Stimulated activated CD4-positive, alpha-beta T cell treated with anti-CD3 and anti-CD28 coated beads, Interleukin-12 subunit alpha, Interleukin-12 subunit beta, amount 100 ng/mL, for 48 hours (primary cell): ENCODE measurements at places on chromosomes 4 and X.

DNA sequence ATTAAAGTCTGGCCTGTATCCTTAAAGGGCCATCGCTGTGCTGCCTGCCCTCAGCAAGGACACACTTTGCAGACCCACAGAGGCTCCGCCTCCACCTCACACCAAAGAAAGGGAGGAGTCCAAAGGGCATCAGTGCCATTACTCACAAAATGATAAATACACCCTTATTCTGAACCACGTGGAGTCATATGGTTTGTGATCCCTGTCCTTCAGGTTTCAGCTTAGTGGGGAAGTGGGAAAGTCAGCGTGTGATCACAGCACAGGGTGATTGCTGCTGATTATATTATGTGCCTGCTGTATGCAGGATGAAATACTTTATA lies 35.9 kb upstream of the MSANTD1 start:
- no peak for DNase-seq

DNA sequence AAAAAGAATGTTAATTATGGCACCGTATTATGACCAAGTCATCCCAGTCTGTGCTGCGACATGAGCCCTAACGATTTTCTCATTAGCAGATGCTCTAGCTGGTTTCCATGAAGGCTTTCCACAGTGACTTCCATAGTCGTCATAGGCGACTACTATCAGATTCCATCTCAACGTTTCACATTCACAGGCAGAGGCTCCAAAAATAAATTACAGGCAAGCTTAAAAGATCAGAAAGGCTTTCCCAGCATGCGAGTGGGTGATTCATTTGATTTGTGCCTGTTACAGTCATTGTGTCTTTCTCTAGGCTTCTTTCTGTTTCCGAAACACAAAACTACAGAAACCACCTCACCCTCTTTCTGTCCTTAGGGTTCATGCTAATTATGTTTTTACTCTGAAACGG lies 43.2 kb downstream of the PALLD start:
- no peak for DNase-seq

GRCh38 chr4:88230461-88230891 lies 53.9 kb downstream of the PPM1K start:
- DNase-seq: no peak

DNA sequence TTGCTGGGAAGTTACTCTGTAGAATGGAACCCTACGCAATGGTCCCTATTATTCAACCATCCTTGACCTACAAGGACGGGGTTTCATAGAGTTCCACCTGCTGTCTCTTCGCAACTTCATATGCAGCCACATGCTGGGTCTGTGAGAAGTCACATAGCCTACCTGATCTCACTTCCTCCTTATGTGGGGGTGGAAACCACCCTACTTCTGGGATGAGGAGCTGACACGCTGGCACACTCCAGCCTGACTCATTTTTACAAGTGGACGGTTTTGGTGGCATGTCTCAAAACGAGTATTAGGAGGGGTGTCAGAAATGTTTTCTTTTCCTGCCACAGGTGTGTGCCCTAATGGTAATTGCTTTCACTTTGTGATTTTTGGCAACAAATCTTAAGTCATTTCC lies 36.8 kb upstream of the ARSD start:
- peak; percentile 3 for DNase-seq

- DNase-seq: no peak
These were observed 178.5 kb upstream of the CTSO start for GRCh38 chr4:156132196-156132595.

DNA sequence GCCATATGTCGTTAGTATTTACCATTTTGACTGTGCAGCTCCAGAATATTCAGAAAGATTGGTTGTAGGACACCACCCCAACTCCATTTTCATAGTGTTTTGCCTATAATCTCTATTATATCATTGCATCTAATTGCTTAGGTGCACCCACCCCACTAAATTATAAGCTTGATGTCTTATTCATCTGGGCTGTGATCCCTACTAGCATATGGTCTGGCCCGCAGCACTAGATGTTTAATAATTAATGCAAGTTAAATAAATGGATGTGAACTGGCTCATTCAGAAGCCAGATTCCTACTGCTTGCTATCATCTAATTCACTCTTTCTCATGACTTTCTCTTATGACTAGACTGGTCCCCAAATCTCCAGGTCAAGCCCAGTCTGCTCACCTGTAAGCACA lies 143.5 kb downstream of the RELL1 start:
- no peak for DNase-seq

GRCh38 chr4:8828869-8829268 lies 42.8 kb downstream of the HMX1 start:
- DNase-seq: no peak

- DNase-seq: no peak
These were observed 5.7 kb upstream of the SLC25A4 start for GRCh38 chr4:185137233-185137925.

DNA sequence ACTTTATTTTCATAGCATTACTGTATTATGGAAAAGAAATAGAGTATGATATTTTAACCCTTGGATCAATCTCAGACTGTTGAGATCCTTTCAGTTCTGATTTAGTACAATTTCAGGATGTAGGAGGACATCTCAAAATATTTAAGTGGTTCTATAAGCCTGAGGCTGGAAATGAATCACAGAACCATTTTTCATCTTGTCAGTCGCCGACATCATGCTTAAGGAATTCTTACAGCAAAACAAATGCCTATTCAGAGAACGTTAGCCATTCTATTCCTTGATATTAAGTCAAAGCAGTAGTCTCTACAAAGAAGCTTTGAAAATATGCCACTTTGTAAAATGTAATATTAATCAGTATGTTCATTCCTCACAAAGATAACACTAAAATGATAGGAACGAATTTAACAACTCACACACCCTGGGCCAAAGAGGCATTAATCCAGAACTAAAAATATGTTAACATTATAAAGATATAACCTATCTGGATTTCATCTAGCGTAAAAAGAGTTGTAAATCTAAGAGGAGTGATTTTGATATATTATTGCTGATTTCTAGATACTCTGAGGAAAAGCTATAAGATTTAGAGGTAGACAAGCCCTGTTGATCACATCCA lies 152.0 kb downstream of the GASK1B start:
- DNase-seq: no peak

DNA sequence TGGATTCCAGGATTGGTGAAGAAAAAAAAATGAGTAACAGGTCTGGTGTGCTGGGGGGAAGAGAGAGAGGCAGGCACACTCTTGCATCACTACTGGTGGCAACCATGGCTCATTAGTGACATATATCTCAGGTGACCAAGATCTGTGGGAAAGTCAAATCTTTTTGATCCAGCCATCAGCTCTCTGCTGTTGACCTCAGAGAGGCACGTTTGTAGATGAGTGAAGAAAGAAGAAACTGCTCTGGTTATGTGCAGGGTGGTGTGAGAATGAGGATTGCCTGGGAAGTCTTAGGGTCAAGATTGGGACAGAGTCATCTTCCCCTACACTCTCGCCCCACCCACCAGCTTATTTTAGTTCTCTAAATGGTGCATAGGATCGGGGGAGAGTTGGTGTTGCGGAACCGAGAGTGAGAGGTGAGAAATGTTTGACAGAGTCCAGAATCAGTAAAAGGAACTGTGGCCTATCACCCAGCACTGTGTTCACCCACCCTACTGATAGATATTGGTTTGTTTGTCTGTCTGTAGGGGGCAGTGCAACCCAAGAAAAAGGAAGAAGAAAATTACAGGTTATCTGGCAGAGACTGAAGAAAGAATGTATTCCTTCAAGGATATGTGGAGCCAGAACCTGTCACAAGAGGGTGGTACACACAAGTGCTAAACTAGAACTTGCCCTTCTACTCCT lies 21.9 kb downstream of the ARMCX6 start:
- peak; percentile 58 for DNase-seq

DNA sequence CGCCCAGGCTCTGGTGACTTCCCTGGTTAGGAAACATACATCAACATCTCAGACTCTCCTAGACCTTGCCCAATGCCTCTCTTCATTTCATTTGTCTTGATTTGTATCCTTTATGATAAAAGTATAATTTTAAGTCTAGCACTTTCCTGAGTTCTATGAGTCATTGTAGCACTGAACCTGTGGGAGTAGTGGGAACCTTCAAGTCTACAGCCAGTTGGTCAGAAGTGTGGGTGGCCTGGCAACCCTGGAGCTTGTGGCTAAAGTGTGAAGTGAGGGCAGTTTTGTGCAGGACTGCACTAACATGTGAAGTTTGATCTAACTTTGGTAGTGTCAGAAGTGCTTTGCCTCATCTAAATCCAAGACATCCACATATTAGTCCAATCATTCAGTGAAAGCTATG lies 259.3 kb upstream of the IGFBP7 start:
- no peak for DNase-seq

DNA sequence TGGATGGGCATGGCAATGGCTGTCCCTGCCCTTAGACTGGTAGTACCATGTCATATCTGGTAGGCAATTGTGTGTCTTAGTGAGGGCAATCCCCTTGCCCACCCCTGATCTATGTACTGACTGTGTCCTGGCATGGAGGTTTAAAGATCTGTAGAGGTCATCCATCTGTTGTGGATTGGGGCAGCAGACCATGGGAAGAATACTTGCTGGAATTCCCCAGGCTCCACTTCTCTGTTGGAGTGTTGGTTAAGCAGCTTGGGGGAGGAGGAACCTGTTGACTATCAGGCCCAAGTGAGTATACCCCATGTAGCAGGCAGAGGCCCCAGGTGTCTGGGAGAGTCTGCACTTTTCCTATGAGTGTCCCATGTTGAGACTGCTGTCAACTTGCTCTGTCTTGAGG lies 246.7 kb upstream of the DIPK2B start:
- no peak for DNase-seq

GRCh38 chrX:12701628-12702027 lies 89.6 kb upstream of the PRPS2 start:
- peak; percentile 12 for DNase-seq

GRCh38 chr4:189988877-189989431 lies 38.1 kb downstream of the FRG2 start:
- no peak for DNase-seq

DNA sequence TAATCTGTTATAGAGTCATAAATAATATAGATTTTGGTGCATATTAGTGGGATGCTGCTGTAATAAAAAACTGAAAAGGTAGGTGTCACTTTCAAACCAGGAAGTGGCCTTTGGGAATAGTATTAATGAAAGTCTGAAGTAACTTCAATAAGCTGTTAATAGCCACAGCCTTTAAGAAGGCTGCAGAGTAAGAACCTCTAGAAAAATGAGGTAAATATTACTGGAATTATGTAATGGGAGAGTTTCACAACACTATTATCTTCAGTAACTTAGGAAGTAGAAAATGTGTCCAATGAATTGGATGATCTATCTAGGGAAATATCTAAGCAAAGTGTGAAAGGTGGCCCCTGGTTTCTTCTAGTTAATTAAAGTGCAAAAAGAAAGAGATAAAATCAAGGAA lies 104.7 kb downstream of the NCAPG start:
- DNase-seq: no peak

- DNase-seq: peak; percentile 48
These were observed 31.0 kb downstream of the TMEM131L start for GRCh38 chr4:153497091-153497531.

- no peak for DNase-seq
These were observed 98.8 kb upstream of the DHX15 start for GRCh38 chr4:24683116-24683515.

- DNase-seq: no peak
These were observed 497.5 kb downstream of the KCNIP4 start for GRCh38 chr4:21451032-21451431.

GRCh38 chrX:31872007-31872406 lies 800.2 kb upstream of the FTHL17 start:
- no peak for DNase-seq

DNA sequence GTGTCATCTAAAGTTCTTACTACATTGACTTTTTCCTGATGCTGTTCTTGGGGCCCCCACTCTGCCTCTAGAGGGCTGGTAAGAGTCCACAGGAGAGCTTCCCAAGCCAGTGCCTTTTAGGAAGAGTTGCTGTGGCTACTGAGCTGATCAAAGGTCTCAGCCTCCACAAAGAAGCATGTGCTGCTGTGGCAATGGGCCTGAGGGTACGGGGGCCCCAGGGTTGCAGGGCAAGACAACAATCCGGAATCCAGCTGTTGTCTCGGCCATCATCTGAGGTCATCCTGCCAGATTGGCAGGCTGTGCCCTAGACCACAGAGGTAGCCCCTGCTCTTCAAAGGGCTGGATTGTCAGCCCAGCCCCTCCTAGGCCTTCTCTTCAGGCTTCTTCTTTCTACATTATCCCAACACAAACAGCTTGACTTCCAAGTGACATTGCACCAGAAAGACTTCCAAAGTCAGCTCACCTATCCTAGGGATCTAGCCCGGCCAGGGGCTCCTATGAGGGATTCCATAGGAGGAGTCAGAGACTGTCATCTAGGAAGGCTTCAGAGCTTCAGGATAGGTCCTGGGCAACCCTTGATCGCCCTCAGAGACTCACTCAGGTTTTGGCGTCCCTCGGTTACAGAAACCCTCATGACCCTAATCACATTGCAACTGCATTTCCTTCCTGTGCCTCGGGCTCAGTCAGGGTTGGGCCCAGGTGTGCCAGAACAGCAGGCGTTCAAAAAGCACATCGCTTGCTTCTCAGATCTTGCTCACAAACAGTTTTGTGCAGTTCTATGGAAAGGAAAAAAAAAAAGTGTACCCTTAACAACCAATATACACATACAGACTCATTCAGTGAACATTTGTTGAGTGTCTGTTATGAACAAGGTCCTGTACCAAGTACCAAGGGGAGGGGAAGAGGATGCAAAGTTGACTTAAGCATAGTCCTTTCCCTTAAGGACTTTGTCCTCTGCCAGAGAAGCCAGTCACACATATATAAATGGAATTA lies 27.8 kb downstream of the SLC25A5 start:
- DNase-seq: no peak

GRCh38 chrX:105331244-105331643 lies 110.8 kb upstream of the TEX13A start:
- DNase-seq: no peak

DNA sequence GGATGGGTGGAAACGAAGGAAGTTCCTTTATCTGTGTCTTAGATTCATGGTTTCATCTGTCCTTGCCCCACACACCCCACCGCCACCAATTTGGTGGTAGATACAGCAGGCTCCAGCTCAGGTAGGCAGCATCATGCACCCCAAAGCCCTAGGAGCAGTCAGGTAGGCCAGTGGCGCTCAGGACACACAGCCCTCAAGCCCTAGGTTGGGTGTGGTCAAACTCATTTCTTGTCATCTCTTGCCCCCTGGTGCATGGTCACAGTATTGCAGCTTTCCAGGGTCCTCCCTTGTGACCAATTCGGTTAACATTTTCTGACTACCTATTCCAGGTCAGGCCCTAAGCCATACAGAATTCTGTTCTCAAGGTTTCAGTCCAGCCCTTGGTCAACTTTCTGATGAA lies 14.5 kb upstream of the PRRG3 start:
- peak; percentile 74 for DNase-seq

- DNase-seq: no peak
These were observed 12.1 kb upstream of the TLR8 start for GRCh38 chrX:12894074-12895030.
